ENCODE measurements at places on chromosomes 11 and 22. TPM values are rescaled to one million over a fixed set of nuclear protein-coding genes. Genes with fewer than 3 reads are reported as not detected.

Gene ISX
- 0.30 TPM for polyA plus RNA-seq

Gene ELF5
- polyA plus RNA-seq: 100 TPM

Gene CBX7
- polyA plus RNA-seq: 8.0 TPM

Gene PHF21B
- 4.5 TPM for polyA plus RNA-seq

Gene OR10A3
- polyA plus RNA-seq: not detected

Gene PTPRCAP
- 2.9 TPM for polyA plus RNA-seq

Gene KIRREL3
- polyA plus RNA-seq: 1.8 TPM

Gene CD44
- polyA plus RNA-seq: 9.4 TPM

DNA sequence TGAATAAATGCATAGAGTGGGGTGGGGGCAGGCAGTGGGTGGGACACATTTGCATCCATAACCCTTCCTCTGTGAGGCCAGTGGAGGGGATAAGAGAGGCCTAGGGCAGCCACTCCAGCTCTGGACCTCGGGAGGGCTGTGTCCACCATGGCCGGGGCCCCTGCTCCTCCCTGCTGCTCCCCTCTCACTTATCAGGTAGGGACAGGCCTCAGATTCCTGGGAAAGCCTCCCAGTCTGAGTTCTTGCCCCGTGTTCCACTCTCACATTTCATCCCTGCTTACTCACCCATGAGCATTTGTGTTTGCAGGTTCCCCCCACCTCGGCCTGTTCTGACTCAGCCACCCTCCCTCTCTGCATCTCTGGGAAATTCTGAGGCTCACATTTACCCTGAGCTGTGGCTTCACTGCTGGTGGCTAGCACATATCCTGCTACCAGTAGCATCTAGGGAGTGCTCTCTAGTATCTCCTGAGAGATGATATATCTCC, 128.7 kb upstream of the TOP3B start:
- DNase-seq: peak; percentile 27

GRCh38 chr11:133545199-133545803, 13.0 kb upstream of the OPCML start:
- DNase-seq: no peak

- no peak for DNase-seq
Observed at GRCh38 chr11:62057069-62057468, 66.7 kb upstream of the INCENP start.

DNA sequence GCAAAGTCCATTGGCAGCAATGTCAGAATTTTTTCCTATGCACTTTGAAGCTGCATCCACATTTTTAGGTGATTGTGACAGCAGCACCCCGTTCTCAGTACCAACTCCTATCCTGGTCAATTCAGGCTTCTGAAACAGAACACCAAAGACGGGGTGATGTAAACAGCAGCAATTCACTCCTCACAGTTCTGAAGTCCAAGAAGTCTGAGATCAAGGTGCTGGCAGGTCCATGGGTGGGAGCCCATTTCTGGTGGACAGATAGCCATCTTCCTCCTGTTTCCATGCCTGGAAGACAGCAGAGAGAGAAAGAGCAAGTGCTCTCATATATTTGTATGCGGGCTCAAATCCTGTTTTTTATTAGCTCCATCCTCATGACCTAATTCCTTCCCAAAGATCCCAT, 471.2 kb downstream of the BRD1 start:
- DNase-seq: no peak

DNA sequence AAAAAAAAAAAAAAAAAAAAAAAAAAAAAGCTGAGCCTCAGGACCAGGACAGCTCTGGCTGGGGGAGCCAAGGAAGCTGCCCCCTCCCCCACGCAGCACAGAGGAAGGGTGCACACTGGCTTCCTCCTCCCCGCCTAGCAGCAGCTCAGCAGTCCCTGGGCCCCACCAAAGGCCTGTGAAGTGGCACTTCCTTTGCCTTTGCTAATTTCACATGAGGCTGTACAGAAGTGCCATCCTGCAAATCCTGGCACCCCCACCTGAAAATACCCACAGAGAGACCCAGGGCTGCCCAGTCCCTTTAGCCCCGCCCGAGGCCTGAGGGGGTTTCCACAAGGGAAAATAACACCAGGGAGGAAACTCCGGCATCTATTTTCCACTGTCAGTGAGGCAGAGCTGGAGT, 3.9 kb downstream of the RHOG start:
- no peak for DNase-seq

GRCh38 chr11:125270711-125271110, 106.2 kb downstream of the PKNOX2 start:
- no peak for DNase-seq

DNA sequence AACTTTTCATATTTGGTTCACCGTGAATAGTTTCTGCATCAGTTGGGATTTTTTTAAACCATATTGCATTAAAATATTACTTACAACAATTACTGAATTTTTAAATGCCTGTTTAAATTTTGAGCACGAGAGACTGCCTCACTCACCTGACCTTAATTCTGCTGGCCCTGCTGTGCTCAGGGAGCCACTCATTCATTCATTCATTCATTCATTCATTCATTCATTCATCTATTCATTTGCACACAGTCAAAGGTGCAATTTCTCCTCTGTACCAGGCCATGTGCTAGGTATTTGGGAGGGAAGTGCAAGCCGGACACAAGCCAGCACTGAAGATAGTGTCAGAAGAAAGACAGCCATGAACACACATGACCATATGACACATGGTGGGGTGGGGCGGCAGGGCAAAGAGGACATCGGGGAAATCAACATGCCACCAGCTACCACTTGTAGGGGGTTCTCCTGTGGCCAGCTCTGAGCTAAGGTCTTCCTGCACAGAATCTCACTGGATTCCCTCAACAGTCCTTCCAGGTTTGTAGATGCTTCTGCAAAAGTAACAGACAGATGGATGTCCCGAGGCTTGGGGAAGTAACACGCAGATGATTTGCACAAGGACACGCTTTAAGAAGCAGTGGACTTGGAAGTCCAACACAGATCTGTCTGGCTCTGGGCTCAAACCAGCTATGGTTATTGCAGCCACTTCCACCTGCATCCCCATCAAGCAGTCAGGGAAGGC, 568 bp upstream of the CSF2RB start:
- DNase-seq: no peak

DNA sequence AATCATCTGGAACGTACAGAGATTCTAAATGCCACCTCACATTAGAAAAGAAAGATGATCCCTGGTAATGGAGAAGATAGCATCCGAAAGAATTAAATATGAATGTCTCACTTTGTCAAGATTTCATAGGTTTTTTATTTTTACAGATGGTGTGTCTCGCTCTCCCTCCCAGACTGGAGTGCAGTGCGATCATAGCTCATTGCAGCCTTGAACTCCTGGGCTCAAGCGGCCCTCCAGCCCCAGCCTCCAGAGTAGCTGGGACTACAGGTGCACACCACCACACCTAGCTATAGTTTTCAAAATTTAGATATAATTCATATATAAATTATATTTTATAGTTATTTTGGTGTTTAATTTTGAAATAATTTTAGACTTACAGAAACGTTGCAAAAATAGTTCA, 16.7 kb upstream of the SMTN start:
- no peak for DNase-seq

- DNase-seq: peak; percentile 1
Observed at GRCh38 chr11:85029964-85030363, 597.2 kb downstream of the DLG2 start.

Data from renal pelvis (tissue), 12 donors.